ENCODE measurements at places on chromosomes 6 and 20. TPM values are rescaled to one million over a fixed set of nuclear protein-coding genes. Genes with fewer than 3 reads are reported as not detected.

BTN1A1 gene
- 0.09 TPM for total RNA-seq

LAMA4 gene
- total RNA-seq: 20.7 TPM

OOEP gene
- total RNA-seq: 0.35 TPM

RALGAPA2 gene
- total RNA-seq: 66.7 TPM

SPTLC3 gene
- 65.9 TPM for total RNA-seq

TCP11 gene
- 0.50 TPM for total RNA-seq

HSPA1B gene
- total RNA-seq: 142 TPM

DNA sequence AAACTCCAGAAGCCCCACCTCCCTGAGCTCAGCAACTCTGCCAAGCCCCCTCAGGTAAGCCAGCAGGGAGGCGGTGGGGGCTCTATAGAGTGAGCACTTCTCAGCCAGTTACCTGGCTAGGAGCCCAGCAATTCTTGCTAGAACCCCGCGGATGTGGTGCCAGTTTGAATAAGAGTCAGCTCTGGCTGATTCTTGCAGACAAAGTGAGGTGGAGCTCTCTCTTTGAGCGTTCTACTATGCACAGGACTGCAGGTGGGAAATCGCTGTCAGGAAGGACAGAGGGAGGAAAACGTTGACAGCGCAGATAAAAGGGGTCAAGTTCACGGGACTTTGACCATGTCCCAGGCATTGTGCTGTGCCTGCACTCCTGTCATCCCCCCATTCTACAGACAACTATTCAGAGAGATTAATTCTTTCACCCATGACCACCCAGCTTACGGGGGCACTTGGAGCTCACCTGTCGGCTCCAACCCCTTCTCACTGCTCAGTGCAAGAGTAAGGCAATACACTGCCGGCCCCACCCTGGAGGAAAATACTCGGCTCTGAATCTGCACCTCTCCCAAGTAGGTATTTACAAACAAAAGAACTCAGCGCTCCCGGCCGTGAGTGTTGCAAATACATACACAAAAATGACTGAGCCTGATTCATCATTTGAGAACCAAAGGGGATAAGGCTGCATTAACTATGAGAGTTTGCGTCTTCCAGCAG is 92.9 kb downstream of the ANKRD60 start:
- no peaks in the 10 kb centered on the region for H3K4me1 ChIP-seq
- H3K27ac ChIP-seq: no peak overlapping the region
- H3K27me3 ChIP-seq: no peaks in the 10 kb centered on the region
- H3K36me3 ChIP-seq: no peaks in the 10 kb centered on the region
- no peak for DNase-seq

DNA sequence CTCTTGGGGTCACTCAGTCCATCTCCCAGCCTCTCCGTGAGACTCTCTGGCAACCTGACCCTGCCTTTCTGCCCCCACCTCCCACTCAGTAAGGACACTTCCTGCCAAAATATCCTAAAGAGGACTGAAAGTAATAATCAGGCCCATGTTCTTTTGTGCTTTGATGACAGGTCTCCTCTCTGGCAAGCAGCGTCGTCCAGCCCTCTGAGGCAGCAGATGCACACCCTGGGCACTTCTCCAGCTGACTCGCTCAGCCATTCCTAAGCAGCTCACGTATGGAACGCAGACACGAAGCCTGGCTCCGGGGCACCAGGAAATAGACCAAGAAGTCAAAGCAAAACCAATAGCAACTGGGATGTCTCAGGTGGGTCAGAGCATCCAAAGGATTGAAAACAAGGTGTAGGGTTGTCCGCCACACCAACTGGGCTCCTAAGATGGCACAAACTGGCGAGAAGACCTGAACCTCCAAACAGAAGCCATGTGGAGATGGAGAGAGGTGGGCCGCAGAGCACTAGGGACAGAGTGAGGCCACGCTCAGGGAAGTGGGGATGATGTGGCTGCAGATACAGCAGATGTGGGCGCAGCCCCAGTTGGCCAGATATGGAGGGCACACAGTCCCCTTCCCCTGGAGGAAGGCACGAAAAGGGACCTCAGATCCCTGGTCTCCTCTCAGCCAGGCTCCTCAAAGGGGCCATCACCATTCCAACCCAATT is 99.3 kb downstream of the PRND start:
- no peaks in the 10 kb centered on the region for H3K27me3 ChIP-seq
- no peak for DNase-seq
- H3K36me3 ChIP-seq: no peaks in the 10 kb centered on the region
- H3K4me3 ChIP-seq: no peak overlapping the region
- H3K27ac ChIP-seq: no peak overlapping the region
- no peaks in the 10 kb centered on the region for H3K4me1 ChIP-seq

DNA sequence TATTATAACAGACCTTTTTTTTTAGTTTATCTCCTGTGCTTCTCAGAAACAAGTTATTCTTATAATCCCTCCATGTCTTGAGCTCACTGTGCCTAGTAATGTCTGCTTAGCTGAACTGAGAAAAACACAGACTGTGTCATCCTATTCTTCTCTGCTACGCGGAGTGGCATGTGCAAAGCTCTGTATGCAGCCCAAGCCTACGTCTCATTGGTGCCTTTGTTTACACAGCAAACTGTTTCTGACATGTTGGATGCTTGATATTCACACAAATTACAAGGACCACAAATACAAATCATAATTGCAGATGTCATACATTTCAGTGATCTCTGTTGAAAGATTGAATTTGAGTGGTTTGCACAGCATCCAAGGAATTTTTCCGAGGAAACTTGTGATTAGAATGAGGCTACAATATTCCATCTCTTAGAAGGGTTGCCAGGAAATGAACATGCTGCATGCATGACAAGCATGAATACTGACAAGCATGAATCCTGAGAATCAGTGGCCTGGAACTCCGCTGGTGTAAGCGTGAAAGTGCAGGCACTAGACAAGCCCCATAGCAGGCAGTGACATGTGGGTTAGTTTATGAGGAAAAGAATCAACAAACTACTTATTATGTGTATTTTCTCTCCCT is 128.4 kb upstream of the SGK1 start:
- DNase-seq: no peak
- H3K27ac ChIP-seq: no peak overlapping the region
- H3K27me3 ChIP-seq: no peaks in the 10 kb centered on the region

DNA sequence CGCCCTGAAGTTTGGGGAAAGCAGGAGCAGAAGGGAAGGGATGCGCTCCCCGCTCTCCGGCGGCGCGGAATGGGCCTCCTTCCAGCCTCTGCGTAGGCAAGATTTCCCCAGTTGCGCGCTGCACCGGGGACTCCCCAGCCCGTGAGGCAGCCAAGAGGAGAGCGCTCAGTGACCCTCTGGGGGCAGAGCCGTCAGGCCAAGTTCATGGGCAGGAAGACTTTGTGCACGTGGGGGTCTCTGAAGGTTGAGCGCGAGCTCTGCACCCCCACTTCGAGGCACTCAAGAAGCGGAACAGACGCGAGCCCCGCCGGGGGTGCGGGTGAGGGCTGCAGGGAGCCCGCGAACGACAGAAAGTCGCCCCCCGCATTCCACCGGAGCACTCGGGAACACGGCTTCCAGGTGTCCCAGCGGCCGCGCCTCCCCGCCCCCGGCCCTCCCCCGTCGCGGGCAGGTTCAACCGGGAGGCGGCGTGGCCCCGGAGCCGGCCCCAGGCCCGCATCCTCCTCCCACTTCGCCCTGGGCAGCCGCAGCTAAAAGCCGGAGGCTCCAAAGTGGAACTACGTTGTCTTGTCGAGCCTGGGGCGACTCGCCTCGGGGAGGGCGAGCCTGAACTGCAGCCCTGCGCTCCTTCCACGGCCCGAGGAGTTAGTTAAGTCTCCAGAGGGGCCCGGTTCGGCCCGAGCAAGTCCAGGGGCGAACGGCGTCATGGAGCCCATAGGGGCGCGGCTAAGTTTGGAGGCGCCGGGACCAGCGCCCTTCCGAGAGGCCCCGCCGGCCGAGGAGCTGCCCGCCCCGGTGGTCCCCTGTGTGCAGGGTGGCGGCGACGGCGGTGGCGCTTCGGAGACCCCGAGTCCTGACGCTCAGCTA is at the start of gene PPP1R3G:
TSS of gene PPP1R3G (plus strand) at position 561 of the 867 bp plus-strand sequence. CDS start at position 706, 145 bp downstream.
- peaks cover 8% of the 10 kb centered on the region for H3K4me1 ChIP-seq
- no peaks in the 10 kb centered on the region for H3K27me3 ChIP-seq
- peak within 1 kb of the TSS; percentile 57 for H3K27ac ChIP-seq
- DNase-seq: peak; percentile 64

GRCh38 chr20:42485556-42485955 is 704.1 kb downstream of the PTPRT start:
- H3K36me3 ChIP-seq: no peaks in the 10 kb centered on the region
- no peak overlapping the region for H3K4me3 ChIP-seq
- peak; percentile 48 for DNase-seq
- H3K4me1 ChIP-seq: no peaks in the 10 kb centered on the region
- no peak overlapping the region for H3K27ac ChIP-seq

GRCh38 chr20:24102290-24102689 is 113.7 kb upstream of the GGTLC1 start:
- H3K27me3 ChIP-seq: no peaks in the 10 kb centered on the region

- peaks cover 40% of the 10 kb centered on the region for H3K36me3 ChIP-seq
- no peak overlapping the region for H3K27ac ChIP-seq
- H3K4me1 ChIP-seq: peaks cover 29% of the 10 kb centered on the region
Observed at GRCh38 chr6:25968769-25969168, 6.2 kb downstream of the TRIM38 start.

GRCh38 chr6:19415605-19416326 is 421.4 kb upstream of the ID4 start:
- no peaks in the 10 kb centered on the region for H3K27me3 ChIP-seq
- H3K27ac ChIP-seq: no peak overlapping the region
- no peaks in the 10 kb centered on the region for H3K4me1 ChIP-seq
- H3K36me3 ChIP-seq: no peaks in the 10 kb centered on the region
- no peak for DNase-seq
- no peak overlapping the region for H3K4me3 ChIP-seq

DNA sequence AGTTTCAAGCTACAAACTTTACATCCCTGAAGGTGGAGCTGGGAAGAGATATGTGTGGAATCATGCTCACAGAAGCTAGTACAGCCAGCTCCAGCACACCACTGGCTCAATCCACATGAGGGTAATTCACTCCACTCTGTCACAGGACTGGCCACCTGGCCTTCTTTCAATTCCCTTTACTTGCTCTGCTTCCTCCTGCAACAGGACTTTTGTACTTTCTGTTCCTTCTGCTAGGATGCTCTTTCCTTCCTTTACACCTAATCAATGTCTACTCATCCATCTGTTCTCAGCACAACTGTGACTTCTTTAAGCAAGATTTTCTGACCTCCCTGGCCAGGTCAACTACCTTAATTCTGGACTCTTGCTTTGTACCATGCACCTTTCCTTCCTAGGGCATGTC is 39.4 kb upstream of the MYB start:
- H3K36me3 ChIP-seq: no peaks in the 10 kb centered on the region
- no peak overlapping the region for H3K4me3 ChIP-seq
- H3K4me1 ChIP-seq: no peaks in the 10 kb centered on the region

DNA sequence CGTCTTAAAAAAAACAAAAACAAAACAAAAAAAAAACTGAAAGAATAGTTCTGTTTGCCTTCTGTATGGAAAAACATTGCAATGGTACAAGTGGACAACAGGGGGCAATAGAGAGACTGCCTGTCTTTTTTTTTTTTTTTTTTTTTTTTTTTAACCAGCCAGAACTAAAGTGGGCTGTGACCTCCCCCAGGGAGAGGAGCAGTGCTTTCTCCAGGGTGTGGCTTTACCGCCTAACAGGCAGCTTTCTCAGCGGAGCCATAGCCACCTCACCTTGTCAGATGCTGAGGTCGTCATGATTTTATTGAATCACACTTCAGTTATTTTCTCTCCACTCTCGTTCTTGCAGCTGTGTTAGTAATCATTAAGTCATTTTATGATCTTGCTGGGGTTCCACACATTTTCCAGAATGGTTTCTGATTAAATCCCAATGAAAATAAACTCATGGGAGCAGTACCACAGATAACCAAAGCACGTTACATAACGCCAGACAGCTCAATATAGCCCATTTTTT is 78.4 kb downstream of the GMPR start:
- H3K4me3 ChIP-seq: no peak overlapping the region
- no peaks in the 10 kb centered on the region for H3K27me3 ChIP-seq
- no peaks in the 10 kb centered on the region for H3K4me1 ChIP-seq

- DNase-seq: no peak
- no peak overlapping the region for H3K27ac ChIP-seq
- no peaks in the 10 kb centered on the region for H3K4me1 ChIP-seq
- H3K36me3 ChIP-seq: no peaks in the 10 kb centered on the region
Observed at GRCh38 chr6:119521251-119521650, 171.7 kb upstream of the MAN1A1 start.

- no peak overlapping the region for H3K4me3 ChIP-seq
- DNase-seq: no peak
- H3K27me3 ChIP-seq: no peaks in the 10 kb centered on the region
- H3K4me1 ChIP-seq: no peaks in the 10 kb centered on the region
- no peak overlapping the region for H3K27ac ChIP-seq
Observed at GRCh38 chr20:55200317-55200716, 724.9 kb downstream of the DOK5 start.

- peaks cover 6% of the 10 kb centered on the region for H3K4me1 ChIP-seq
- H3K27me3 ChIP-seq: no peaks in the 10 kb centered on the region
- H3K36me3 ChIP-seq: no peaks in the 10 kb centered on the region
- no peak overlapping the region for H3K4me3 ChIP-seq
Observed at GRCh38 chr6:157143171-157143889, 180.0 kb downstream of the TMEM242 start.

DNA sequence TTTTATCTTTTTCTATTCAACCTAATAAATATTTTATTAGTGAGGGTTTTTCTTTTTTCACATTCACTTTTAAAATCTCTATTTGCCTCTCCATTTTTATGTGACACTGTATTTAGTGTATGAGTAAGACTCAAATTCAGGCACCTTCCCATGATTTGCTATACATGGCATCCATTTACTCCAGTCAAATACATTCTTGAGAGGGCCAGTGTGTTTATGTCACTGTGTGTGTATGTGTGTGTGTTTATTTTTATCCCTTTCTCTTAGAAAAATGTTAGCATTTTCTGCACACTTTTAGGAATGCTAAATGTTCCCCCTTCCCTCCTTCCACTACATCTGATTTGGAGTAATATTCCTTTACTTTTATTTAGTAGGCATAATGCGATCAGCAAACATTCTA is 290.0 kb downstream of the PACRG start:
- no peaks in the 10 kb centered on the region for H3K27me3 ChIP-seq
- H3K27ac ChIP-seq: no peak overlapping the region
- no peaks in the 10 kb centered on the region for H3K4me1 ChIP-seq
- H3K36me3 ChIP-seq: no peaks in the 10 kb centered on the region

GRCh38 chr6:46220352-46221221 is 49.8 kb upstream of the ENPP5 start:
- no peak overlapping the region for H3K27ac ChIP-seq
- H3K27me3 ChIP-seq: no peaks in the 10 kb centered on the region
- no peaks in the 10 kb centered on the region for H3K4me1 ChIP-seq
- no peaks in the 10 kb centered on the region for H3K36me3 ChIP-seq
- no peak overlapping the region for H3K4me3 ChIP-seq

DNA sequence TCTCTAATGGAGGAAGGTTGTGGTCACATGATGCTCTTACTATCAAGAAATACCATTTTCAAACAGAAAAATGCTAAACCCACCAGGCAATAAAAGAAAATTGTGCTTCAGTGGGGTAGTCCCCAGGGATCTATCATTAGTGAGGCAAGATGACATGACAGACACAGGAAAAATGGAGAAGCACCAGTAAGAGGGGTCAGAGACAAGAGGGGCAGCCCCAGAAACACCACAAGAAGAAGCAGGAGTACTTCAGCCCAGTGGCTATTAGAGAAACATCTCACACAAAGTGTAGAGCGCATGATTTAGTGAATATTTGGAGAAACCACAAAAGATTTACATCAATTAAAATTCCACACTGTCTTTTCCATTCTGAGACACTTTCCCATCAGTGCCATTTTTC is 10.2 kb upstream of the TMEM200A start:
- DNase-seq: no peak
- no peaks in the 10 kb centered on the region for H3K4me1 ChIP-seq
- no peaks in the 10 kb centered on the region for H3K36me3 ChIP-seq
- no peaks in the 10 kb centered on the region for H3K27me3 ChIP-seq
- H3K27ac ChIP-seq: no peak overlapping the region

- no peak for DNase-seq
- no peaks in the 10 kb centered on the region for H3K4me1 ChIP-seq
- H3K27ac ChIP-seq: no peak overlapping the region
- no peak overlapping the region for H3K4me3 ChIP-seq
- no peaks in the 10 kb centered on the region for H3K36me3 ChIP-seq
Observed at GRCh38 chr6:74596588-74596987, 609.3 kb downstream of the COL12A1 start.

All from kidney (tissue), 22 donors.